ENCODE measurements at places on chromosomes 11 and 22.

GRCh38 chr11:117669062-117669461, 128.0 kb downstream of the DSCAML1 start:
- peak; percentile 58 for DNase-seq

DNA sequence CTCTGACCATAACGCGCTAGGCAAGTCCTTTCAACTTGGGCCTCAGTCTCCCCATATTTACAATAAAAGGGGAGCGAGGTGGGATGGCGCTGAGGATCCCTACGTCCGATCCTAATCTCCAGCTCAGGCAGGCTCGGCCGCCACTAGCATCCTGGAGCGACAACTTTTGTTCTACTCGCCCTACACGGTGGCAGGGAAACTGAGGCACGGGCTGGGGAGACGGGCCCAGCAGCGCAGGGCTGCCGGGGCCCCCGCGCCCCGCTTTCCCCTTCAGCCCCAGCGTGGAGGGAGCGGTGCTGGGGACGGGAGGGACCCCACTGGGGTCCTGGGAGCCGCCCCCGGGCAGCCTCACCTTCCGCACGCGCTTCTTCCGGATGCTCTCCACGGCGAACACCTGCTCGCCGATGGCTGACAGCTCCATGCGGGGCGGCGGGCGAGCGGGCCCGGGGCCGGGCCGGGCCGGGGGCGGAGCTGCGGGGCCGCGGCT, 413 bp downstream of the CBX7 start:
- DNase-seq = no peak

- DNase-seq = no peak
Observed at GRCh38 chr11:108906329-108906728, 241.5 kb downstream of the DDX10 start.

GRCh38 chr11:117394221-117394925, 66.7 kb downstream of the CEP164 start:
- no peak for DNase-seq

GRCh38 chr11:12318791-12319438, 58.5 kb upstream of the PARVA start:
- DNase-seq = peak; percentile 88

DNA sequence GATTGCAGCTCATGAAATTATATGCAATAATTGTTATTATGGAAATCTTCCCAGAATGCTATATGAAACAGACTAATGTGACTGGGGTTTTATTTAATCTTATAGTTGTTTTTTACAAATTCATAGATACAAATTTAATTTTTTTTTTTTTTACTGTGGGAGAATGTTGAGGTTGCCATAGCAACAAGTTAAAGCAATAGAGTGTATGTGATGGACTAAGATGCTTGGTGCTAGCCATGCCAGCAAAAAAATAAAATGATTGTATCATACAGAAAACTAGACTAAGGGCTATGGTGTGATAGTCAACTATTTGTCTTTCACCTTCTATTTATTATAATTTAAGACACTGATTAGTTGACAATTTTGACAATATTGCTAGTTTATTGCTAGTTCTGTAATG, 163.2 kb upstream of the BLID start:
- no peak for DNase-seq

DNA sequence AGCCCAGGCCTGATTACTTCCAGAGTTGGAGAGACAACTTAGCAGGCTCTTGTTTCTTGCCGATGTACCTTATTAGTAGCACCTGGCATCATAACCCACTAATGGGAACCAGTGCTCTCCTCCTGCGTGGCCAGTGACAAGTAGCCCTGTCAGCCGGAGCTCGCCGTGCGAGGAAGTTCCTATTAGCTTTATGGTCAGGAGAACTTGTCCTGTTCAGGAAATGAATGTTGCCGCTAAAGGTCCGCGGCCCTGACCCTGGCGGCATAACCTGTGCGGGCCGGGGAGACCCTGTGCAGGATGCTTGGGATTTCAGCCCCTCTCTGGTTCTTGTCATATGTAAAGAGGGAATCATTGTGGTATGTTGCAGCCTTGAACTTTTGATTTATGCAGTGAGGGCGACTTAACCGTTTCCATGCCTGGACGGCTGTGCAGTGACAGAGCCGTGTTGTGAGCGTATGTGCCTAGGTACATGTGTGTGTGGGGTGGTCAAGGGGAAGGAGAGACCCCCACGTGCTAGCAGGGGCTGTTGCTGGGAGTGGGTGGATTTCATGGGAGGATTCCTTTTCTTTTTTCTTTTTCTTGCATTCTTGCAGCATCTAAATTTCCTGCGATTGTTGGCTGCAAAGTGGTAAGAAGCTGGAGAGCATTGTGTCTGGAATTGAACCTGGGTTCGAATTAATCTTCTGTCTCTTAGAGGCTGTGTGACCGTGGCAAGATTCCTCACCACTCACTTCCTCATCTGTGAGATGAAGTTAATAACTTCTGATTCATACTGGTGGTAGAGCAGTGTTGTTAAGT, 15.2 kb downstream of the ZBTB16 start:
- no peak for DNase-seq

GRCh38 chr11:23539556-23539955, 679.3 kb upstream of the CCDC179 start:
- DNase-seq = no peak

DNA sequence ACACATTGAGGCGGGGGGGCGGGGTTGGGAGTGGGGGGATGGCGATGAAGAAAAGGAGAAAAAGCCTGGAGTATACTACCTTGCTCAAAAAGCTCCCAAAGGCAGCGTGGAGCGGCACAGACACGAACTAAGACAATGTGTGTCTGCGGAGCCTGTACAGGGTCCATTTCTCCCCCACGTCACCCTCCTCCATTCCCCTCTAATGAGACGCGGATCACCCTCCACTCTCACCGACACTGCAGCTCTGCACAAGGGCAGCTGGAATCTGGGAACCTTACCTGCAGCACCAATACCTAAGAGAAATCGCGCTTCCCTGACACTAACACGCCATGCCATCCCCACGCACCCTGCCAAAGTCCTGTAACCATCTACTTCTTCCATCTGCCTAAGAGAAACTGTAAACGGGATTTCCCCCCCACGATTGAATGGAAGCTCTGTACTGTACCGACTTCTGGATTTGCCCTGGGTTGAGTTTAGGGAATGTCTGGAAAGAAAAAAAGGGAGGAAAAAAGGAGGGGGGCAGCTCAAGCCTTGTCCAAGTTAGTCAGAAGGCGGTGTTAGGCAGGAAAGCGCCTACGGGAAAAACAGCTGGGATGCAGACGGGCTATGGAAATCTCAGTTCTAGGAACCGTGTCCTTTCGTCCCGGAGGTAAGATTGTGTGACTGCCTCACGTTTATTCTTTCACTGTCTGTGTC, 125.7 kb upstream of the C11orf58 start:
- DNase-seq = no peak

- DNase-seq = no peak
Observed at GRCh38 chr11:86624366-86624765, 48.0 kb downstream of the ME3 start.

- peak; percentile 80 for DNase-seq
Observed at GRCh38 chr11:113532697-113533424, 57.7 kb upstream of the DRD2 start.

DNA sequence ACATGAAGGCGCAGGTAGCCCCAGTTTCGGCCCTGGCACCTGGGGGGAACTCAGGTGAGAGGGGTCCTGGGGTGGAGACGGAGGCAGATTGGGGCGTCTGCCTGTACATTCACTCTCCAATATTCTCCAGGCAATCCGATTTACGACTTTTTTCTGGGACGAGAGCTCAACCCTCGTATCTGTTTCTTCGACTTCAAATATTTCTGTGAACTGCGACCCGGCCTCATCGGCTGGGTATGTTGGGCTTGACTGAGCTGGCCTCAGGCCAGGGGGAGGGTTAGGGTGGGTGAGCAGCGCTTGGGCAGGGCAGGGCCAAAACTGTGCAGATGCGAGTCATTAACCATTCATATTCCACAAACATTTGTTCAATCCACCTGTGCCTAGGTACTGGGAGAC, 1.7 kb downstream of the TM7SF2 start:
- DNase-seq = no peak

DNA sequence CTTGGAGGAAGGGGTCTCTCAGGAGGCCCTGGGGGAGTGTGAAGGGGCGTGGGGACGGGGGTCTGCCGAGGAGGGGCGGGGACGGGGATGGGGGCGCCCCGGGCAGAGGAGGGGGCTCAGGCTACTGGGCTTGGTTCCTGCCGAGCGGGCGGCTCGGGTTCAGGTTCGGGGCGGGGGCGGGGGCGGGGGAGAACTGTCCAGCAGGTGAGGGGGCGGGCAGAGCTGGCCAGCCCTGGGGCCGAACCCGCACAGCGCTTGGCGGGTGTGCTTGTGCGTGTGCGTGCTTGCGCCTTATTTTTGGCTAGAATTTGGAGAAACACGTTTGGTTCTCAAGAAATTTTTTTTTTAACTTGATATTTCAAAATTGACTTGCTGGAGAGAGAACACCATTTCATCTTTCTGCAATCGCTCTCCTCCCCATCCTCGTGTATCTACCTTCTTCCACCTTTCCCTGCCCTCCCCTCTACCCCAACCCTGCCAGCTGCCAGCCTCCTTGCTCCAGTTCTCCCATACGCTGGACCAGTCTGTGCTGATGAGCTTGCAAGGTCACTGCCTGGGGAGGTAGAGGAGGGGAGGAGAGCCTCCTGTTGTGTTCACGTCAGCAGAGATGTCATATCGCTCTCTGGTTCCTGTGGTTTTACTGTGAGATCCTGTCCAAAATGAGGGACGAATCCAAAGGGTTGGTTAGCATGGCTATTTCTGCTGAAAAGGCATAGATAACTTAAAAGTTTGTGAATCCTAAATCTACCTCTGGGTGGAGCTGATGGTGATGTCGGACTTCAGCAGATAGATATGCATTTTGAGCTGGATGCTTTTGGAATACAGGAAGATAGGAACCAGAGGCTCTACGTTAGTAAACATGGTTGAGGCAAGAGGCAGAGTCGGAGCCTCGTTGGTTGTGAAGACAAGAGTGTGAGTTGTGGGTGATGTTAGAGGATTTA, 668 bp downstream of the MADD start:
- no peak for DNase-seq

DNA sequence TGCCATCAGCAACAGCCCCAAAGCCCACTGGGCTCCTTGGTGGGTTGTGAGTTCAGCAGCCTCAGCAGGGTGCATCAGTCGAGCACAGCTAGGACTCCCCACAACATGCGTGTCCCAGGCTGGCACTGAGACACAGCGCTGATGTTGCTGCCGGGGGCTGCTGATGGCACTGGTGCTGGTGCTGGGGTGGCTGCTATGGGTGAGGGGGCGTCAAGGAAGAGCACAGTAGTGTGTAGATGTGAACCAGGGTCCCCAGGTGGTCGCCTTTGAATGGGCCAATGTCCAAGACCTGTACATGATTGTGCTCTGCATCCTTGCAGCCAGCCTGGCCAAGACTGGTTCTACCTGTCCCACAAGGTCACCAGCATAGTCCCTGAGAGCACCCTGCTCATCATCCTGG, 121.3 kb upstream of the SERPIND1 start:
- no peak for DNase-seq

DNA sequence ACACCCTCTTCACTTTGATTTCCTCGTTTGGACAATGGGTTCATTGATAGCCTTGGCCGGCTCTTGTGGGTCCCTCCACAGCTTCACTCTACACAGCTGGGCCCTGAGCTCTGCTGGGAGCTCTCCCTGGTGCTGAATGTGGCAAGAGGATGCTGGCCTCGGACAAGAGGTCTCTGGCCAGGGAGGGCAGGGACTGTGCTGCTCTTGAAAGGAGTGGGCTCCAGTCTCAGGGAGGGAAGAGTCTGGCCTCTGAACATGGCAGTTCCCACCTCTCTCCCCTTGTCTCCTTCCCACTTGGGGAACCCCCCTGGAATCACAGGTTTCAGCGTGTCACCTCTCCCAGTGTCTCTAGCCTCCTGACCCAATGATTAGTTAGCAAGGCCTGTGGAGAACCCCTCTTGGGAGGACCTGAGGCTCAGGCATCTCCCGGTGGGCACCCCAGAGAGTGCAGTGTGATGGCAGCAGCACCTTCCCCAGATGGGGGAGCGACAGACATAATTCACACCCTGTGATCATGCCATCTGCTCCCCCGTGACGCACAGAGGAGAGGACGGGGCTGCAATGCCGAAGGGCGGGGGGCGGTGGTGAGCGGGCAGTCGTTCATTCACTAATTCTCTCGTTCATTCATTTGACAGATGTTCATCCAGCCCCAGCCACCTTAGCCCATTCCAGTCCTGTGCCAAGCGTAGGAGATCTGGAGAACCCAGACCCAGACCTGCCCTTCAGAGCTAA, 2.8 kb upstream of the CABP7 start:
- no peak for DNase-seq

DNA sequence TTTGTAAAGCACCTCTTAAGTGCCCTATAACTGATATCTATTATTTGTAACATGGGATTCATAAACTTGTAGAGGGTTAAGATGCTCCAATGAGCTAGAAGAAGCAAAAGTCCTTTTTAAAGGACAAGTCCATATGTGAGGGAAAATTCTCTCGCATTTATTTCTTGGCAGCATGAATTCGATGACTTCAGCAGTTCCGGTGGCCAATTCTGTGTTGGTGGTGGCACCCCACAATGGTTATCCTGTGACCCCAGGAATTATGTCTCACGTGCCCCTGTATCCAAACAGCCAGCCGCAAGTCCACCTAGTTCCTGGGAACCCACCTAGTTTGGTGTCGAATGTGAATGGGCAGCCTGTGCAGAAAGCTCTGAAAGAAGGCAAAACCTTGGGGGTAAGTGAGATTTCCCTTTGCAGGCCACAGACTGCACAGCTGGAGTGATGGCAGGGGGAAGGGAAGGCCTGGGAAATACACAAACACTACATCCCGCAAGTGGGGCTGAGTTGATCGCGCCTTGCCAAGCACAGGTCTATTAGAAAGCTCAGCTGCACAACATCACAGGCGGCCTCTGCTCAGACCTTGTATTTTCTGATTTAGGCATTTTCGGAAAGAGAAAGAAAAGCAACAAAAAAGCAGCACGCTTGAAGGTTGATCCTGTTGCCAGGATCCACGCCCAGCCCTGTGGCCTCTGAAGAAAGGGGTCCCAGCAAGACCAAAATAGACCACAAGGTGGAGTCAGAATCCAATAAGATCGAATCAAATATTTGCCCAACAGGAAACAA, 1.5 kb downstream of the MS4A8 start:
- DNase-seq = peak; percentile 81

DNA sequence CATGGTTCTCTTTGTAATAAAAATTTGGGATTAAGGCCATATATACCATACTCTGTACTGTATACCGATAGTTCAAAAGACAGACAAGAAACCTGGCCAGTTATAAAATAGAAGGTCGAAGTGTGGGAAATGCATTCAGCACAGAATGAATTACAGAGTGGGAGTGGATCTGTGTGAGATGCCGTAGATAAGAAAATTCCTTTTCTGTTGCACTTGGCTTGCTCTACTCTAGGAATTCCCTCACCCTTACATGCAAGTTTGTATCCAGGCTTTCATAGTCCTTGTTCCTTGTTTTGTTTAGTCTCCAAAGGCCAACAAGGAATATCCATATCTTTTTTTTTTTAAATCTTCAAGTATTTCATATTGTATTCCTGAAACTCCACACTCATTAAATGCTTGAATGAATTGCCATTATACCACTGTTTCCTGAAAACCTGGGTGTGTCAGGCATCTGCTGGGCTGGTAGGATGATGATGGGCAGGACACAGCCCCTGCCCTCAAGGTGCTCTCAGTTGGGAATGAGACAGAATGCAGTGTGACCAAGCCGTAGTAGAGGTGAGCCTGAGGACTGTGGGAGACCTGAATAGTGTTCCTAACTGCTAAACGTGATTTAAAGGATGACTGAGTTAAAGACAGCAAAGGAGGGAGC, 53.5 kb downstream of the TEAD1 start:
- no peak for DNase-seq
